Activated naive CD4-positive, alpha-beta T cell treated with anti-CD3 and anti-CD28 coated beads for 36 hours (primary cell): ENCODE measurements at places on chromosomes 1 and 21. TPM values are rescaled to one million over a fixed set of nuclear protein-coding genes. Genes with fewer than 3 reads are reported as not detected.

- DNase-seq = no peak
Observed at GRCh38 chr1:209434066-209434465, 149.4 kb upstream of the CAMK1G start.

GRCh38 chr1:172019976-172020375 lies 178.7 kb downstream of the DNM3 start:
- no peak for DNase-seq

GRCh38 chr1:205598841-205599668 lies 32.8 kb downstream of the ELK4 start:
- no peak for DNase-seq

DNA sequence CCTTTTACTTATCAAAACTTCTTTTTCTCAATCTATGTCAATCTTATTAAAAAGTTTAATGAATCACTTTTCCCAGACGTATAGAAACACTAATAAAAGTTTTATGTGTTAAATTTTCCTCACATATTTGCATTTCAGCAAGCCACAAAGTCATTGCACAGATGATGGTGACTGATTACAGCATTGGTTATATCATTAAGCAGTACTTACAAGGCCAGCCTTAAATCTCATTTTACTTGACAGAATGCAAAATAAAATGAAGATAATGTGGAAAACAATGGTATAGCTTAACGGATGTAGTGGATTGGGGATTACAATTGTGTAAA lies 39.5 kb downstream of the TMEM200B start:
- no peak for DNase-seq

GRCh38 chr21:42473498-42474042 lies 22.5 kb downstream of the RSPH1 start:
- no peak for DNase-seq

GRCh38 chr1:151124763-151125403 lies 21.5 kb downstream of the SEMA6C start:
- no peak for DNase-seq

DNA sequence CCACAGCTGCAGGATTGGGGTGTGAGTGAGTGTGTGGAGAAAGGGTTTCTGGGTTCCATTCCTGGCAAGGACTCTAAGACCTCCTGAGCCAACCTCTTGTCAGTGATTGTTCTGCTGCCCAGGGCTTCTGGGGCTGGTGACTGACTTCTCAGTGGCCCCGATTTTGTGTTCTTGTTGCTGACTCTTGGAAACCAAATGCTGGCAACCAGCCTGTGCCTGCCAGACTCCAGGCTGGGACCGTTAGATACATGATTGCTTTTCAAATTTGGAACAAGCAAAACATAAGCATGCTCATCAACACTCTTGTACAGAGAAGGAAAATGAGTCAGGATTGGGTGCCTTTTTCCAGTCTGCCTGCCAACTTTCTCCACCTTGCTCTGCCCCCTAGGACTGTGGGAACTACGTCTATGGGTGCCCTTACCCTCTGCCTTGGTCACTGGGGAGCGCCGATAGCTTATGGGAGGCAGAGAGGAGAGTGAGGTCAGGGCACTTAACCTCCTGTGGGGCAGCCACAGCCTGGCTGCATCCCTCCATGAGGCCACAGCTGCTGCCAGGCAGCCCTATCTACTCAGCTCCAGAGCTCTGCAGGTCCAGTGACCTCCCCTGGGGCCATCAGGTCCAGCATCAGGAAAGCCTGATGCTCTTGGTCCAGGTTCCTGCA lies 39.3 kb upstream of the EPS8L3 start:
- DNase-seq = peak; percentile 29

DNA sequence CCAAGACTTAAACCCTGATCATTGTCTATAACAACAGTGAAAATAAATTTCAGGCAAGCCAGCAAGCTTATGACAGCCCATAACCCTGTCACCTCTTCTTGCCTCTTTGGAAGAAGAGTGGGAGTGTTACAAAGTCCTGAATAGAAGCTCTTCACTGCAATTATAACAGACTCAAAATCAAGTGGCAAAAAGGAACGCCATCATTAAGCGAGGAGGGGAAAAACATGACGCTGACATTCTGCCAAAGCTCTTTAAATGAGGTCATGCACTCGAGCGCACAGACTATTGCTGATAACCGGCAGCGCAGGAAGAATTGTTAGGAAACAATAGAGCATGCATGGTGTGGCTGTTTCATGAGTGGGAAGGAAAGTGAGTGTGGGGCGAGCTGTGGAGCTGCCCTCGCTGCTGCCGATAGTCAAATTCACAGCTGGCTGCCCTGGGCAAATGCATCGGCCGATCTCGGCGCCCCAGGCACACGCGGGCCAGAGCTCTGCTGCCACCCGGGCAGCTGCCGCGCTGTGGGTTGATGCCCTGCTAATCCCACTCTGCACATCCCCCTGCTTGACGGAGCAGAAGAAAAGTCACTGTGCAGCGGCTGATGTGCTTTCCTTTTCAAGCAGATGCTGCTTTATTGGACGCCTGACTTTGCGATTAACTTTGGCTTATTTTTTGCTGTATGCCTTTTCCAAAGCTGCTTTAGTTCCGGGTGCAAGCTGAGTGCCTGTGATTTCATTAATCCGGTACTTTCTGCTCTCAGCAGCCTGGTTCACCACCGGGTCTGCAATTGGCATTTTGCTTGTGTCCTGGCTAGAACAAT lies 102.4 kb upstream of the ST6GALNAC5 start:
- no peak for DNase-seq

- no peak for DNase-seq
Observed at GRCh38 chr1:33336580-33336979, 15.7 kb upstream of the A3GALT2 start.

DNA sequence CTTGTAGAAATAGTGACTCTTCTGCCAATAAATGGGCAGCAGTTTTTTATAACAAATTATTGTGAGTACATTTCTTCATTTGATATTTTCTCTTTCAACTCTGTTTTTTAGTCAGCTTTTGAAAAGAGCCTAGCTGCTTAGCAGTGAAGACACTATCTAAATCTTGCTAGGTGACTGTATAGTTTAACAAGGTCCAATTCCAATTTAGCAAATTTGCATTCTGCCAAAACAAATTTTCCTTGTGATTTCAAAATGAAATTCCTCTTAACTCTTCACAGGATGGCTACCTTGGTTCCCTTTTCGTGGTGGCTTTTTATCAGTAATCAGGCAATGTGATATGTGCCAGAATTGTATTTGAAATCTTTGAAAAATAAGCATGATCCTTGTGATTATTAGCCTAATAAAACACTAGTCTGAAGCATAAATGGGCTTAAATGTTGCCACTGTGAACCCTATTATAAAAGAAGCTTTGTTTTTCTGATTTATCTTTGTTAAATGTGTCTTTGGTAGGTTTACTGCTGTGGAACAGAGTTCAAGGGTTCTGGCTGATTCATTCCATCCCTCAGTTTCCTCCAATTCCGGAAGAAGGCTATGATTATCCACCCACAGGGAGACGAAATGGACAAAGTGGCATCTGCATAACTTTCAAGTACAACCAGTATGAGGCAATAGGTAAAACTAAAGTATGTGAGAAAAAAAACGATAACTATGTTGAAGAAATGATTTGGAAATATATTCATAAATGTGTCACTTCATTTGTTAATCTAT lies 12.2 kb downstream of the DNASE2B start:
- DNase-seq = no peak

DNA sequence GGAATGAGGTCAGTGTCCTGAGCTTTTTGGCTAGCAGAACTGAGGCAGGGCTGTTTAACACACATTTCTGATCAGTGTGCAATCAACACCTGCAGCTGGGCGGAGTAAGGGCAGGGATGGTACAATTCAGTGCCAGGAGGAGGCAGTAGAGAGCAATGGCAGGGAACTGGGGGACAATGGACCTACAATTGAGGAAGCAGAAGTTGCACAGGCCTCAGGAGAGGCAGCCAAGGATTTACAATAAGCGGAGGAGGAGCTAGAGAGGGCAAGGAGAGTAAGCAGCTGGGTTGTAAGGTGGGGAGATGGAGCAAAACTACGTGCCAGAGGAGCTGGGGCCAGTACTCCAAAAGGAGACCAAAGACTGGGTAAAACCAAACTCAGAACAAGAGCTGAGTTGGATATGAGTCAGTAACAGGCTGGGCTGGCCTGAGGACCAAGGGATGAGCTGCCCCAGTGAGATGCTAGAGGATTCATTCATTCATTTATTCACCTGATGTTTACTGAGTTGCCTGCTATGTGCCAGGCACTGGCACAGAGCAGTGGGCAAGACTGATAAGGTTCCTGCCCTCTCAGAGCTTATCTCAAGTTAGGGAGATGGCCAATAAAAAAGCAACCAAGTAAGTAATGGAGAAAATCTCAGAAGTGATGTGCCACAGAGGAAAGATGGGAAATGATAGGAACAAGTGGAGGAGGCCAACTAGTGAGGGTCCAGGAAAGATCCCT lies 10.4 kb upstream of the GALE start:
- peak; percentile 66 for DNase-seq

DNA sequence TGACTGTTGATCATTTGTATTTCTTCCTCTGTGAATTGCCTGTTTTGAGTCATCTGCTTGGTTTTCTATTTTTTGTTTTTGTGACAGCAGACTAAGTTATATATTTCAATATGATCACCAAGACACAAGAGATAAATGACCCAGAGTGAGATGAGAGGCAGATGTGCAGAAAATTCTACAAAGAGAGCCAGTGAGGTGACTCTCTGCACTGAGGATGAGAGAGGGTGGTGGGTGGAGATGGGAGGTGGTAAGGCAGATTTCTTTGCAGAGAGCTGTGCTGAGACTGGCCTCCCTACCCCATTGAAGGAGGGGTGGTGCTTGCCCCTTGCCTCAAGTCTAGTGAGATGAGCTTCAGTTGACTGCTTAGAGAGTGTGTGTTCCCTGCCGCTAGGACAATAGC lies 17.6 kb upstream of the FCAMR start:
- no peak for DNase-seq

DNA sequence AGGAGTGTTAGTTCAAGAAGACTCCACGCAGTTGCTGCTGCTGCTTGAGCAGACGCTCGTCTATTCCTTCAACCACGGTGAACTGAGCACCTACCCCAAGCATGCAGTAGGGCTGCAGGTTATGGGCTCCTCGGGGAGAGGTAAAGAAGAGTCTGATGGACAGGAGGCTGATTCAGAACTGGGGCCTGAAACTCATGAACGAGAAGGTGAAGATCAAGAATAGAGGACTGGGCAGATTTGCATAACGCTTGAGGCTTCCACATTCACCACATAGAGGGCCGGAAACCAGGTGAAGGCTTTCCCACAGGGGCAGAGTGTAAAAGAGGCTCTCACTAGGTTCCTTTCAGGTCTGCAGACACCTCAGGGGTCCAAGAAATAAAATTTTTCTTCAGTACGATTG lies 9.1 kb downstream of the ABCA4 start:
- DNase-seq = no peak

DNA sequence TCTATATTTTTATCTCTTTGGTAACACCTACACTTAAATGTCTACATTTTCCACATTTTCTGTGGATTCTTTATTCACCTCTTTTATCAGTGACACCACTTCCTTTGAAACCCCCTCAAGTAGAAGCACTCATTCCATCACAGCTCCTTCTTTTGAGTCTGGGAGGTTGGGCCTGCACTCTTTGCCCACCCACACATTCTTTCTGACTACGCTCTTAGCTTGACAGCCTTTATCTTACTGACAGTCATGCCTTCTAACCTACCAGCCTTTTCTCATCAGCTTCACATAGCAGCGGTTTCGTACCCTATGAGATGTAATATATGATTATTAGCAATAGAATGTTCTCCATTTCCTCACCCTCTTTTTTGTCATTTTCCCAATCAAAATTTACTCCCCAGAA lies 151.9 kb downstream of the TNFSF18 start:
- peak; percentile 11 for DNase-seq

GRCh38 chr1:156445789-156446263 lies 54.7 kb downstream of the MEF2D start:
- DNase-seq = peak; percentile 93

GRCh38 chr1:53511323-53511932 lies 52.2 kb downstream of the DMRTB1 start:
- DNase-seq = no peak

DNA sequence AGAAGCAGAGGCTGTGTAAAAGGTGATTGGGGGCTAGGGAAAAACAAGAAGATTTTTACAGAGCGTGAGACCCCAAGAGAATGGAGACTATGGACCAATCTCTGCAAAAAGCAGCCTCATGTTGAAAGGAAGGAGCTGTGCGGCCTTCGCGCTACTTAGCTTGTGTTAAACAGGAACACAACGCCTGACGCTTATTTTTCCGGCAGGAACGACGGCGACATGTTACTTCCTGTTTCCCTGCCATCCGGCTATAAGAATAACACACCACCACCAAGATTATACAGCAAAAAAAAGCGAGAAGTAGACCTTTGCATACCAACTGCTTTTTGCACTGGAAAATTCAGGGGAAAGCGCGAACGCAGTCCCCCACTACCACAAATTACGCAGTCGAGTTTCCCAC lies 272.7 kb downstream of the FAM72C start:
- DNase-seq = no peak

GRCh38 chr1:108747898-108748297 lies 1.4 kb downstream of the STXBP3 start:
- DNase-seq = no peak

- DNase-seq = no peak
Observed at GRCh38 chr1:232797856-232798510, 7.2 kb upstream of the MAP10 start.

DNA sequence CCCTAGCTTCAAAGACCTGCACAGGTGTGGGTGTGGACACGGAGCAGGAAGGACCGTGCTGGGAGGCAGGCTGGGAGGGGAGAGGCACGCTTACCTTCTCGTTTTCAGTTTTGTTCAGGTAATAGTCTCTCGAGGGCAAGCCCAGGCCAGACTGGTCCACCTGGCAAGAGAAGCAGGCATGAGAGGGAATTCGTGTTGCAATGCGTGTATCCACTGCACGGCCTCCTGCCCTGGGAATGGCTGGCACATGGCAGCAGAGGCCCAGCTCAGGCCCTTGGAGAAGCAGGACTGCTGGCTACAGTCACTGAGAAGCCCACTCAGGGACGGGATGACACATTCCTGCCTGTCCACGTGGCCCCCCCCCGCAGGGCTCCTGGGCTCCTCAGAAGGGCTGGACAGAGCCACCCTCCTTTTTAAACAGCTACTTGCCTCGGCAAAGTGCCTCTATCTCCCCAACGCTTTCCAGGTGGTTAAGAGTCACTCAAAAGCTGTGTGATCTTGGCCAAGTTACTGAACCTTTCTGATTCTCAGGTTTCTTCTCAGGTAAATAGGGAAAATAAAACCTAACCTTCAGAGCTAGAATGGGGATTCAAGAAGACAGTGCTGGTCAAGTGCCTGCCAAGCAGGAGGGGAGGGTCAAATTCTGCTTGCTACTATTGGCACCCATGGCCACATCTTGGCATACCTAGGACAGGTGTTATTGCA lies 32.7 kb downstream of the ECE1 start:
- DNase-seq = no peak

DNA sequence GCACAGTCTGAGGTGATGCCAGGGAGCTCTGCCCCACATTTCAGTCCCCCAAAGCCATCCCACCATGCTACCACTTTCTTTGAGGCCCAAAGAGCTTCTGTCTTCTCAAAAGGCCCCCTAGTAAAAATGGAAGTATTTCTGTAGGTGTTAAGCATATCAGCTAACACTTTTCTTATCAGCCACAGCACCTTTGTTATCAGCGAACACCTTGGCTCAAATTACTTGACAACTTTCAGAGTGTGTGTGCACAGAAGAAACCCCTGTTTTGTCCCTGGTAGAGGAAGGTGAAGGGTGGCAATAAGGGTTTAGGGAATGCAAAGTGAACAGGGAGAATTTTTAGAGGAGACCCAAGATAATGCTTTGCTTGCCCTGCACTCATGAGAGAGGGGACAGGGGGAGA lies 54.8 kb upstream of the GJA8 start:
- no peak for DNase-seq

GRCh38 chr1:36728051-36728450 lies 245.3 kb upstream of the CSF3R start:
- DNase-seq = no peak

Gene STYXL2
- total RNA-seq = not detected

Gene RGS13
- total RNA-seq = not detected

Gene ID3
- total RNA-seq = 74.6 TPM

Gene SPRR2A
- not detected for total RNA-seq

Gene CD34
- total RNA-seq = 0.02 TPM

Gene LCE2B
- total RNA-seq = not detected
